ENCODE measurements at places on chromosomes 13 and 19.

GRCh38 chr13:46721054-46721453 lies 75.9 kb downstream of the ESD start:
- DNase-seq, result peak; percentile 49

DNA sequence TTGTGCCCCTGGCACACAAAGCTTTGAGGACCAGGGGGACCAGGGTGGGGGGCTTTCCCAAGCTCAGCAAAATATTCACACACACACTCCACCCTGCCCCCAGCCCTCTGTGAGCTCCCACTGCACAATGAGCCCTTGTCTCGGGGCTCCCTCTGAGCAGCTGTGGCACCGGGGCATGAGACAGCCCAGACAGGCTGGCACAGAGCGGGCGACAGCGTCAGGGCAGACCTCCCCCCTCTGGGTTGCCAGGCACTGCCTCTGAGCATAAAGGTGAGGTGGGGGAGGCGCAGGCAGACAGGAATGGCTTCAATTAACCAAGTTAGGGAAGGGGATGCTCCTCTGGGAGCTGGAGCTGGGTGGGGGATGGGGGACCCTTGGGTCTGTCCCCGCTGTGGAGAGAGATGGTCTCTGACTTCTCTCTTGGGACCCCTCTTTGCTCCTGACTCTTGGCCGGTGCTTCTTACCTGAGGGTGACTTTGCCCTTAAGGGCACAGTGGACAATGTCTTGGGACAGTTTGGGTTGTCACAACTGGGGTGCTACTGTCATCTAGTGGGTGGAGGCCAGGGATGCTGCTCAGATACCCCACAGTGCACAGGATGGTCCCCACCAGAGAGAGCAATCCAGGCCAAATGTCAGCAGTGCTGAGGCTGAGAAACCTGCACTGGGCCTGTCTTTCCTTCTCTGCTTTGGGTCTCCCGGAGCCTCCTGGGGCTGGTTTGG lies 30.3 kb downstream of the LYL1 start:
- no peak for DNase-seq

DNA sequence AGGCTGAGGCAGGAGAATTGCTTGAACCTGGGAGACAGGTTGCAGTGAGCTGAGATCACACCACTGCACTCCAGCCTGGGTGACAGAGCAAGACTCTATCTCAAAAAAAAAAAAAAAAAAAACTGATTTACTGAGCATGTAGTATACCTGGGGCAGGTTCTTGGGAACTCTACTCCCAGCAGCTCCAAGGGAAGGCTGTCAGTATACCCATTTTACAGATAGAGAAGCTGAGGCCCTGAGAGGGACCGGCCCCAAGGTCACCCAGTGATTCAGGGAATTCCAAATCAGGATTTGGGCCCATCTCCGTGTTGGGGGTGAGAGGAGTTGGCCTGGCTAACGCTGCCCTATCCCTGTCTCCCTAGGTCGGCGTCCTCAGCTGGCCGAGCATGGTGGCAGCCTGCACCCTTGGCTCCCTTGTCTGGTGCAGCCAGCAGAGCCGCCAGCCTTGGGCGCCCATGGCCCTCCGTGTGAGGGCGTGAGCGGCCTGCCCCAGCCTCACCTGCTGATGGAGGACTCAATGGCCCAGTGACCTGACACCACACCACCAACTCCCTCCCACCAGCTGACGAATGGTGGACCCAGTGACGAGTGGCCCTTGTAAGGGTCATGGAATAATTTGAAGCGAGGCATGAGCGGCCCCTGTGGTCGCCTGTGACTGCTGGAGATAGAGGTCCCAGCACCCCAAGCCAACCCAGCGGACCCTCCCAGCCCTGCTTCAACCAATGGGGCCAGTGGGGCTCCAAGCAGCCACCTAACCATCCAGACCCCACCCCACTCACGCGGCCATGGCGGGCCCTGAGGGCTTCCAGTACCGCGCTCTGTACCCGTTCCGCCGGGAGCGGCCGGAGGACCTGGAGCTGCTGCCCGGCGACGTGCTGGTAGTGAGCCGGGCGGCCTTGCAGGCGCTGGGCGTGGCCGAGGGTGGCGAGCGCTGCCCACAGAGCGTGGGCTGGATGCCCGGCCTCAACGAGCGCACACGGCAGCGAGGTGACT lies 2.4 kb downstream of the PIK3R2 start:
- no peak for DNase-seq

DNA sequence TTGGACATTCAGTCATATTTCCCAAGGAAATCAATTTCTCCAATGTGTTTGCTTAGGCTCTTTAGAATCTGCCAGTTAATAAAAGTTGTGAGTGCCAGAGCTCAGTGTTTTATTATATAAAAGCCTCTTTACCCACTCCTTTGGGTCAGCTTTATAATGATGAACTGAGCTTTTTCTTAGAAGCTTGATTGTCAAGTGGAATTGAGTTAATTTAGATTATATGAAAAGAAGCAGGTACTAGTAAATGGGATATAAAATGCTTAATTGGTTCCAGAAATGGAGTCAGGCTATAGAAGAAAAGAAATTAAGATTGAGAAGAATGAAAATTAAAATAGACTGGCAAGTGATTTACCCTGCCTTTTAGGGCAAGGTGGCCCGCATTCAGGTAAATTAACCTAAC lies 363.2 kb downstream of the SLITRK6 start:
- DNase-seq, result no peak

- no peak for DNase-seq
Observed at GRCh38 chr13:64723724-64724123, 2506.4 kb downstream of the PCDH9 start.

DNA sequence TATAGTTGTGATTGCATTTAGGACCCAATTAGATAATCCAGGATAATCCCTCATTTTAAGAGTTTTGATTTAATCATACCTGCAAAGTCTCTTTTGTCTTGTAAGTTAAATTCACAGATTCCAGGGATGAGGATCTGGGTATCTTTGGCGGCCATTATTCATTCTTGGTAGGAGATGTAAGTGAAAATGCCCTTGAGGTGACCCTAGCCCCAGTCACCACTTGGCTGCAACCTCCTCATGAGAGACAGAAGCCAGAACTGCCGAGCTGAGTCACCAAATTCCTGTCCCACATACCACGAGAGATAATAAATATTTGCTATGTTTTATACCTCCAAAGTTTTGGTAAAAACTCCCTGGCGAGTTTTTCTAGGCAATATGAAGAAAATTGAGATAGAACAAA lies 389.4 kb downstream of the RFC3 start:
- DNase-seq, result no peak

- no peak for DNase-seq
Observed at GRCh38 chr13:50292081-50292480, 276.8 kb downstream of the KCNRG start.

All from activated CD4-positive, alpha-beta T cell treated with anti-CD3 and anti-CD28 coated beads, Interleukin-2, amount 50 U/mL, for 1 hour (primary cell).